ENCODE measurements at places on chromosomes 1 and 21.

GRCh38 chr1:7552402-7552801 is 218.7 kb upstream of the VAMP3 start:
- DNase-seq: no peak

DNA sequence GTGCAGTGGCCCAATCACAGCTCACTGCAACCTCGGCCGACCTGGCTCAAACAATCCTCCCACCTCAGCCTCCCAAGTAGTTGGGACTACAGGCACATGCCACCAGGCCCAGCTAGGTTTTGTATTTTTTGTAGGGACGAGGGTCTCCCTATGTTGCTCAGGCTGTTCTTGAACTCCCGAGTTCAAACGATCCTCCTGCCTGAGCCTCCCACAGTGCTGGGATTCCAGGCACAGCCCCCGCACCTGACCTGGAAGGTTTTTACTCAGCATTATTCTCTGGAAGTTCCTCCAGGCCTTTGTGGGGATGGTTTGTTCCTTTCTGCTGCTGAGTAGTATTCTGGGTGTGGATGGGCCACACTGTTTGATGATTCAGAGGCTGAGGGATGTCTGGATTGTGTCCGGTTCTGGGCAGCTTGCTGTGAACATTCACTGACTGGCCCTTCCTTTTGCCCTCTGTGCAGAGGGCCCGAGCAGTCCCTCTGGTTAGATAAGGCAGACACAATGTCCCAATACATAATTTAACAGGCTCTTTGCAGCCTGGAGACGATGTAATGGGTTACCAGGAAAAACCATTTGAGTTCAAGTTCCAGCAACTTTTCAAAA is 6.0 kb upstream of the TRAPPC10 start:
- DNase-seq: no peak

DNA sequence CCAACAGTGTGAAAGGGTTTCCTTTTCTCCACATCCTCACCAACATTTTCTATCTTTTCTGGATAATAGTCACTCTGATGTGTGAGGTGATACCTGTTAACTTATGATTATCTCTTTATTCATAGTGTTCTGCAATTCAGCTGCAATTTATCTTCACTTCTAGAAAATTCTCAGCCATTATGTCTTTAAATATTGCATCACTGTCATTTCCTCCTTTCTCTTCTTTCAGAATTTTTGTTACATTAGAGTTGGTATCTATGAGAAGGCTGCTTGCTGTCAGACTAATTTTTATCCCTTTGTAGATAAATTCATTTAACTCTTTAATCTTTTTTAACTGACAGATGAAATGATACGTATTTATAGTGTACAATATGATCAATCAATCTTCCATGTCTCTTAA is 30.5 kb upstream of the ATF3 start:
- DNase-seq: no peak

DNA sequence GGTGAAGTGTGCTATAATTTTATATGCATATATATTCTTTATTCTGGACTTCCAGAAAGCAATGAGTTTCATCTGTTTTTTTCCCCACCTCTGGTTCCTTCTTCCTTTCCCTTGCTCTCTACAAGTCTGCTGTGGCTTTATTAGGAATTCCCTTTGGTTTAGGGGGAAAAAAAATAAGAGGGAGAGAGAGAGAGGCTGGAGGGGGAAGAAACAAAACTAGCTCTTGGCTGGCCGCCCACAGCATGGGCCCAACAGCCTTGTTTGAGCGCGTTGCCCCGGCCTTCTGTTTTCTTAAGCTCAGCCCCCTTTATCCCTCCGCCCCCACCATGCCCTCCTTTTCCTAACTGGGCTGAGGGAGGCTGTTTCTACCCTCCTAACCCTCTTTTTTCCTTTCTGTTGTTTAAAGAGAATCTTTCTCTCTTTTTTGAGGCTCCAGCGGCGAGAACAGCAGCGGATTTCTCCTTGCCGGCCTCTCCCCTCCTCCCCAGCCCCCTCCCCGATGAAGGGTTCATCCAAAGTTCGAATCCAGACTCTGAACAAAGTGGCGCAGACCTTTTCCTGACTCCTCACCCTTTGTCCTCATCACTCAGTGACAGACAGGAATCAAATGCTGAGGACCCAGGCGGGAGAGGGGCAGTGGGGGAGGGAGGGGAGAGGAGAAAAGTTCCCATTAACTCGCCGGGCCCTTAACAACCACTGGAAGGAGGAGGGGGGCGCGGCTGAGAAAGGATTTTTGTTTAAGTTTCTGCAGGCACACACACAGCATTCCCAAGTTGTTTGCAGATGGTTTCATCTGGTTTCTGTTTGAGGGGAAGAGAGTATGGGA is 29.7 kb downstream of the PBX1 start:
- DNase-seq: peak; percentile 91

DNA sequence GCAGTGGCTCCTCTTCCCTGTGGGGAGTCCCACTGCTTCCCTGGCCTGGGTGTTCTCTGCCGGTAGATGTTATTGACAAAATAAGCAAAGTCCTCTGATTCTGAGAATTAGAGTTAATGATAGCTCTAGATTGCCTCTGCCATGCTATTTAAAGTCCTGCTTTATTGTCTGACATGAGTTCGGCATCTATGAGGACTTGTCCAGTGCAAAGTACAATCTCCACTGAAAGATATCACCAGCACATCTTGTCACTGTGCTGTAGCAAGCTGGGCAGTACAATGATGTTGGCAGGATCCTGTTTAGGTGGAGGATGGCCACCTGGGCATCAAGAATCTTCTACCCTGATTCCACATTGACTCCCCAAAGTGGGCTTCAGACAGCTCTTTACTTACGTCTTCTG is 54.0 kb upstream of the ATP5PO start:
- no peak for DNase-seq

GRCh38 chr1:163981500-163982030 is 577.4 kb upstream of the PBX1 start:
- no peak for DNase-seq

DNA sequence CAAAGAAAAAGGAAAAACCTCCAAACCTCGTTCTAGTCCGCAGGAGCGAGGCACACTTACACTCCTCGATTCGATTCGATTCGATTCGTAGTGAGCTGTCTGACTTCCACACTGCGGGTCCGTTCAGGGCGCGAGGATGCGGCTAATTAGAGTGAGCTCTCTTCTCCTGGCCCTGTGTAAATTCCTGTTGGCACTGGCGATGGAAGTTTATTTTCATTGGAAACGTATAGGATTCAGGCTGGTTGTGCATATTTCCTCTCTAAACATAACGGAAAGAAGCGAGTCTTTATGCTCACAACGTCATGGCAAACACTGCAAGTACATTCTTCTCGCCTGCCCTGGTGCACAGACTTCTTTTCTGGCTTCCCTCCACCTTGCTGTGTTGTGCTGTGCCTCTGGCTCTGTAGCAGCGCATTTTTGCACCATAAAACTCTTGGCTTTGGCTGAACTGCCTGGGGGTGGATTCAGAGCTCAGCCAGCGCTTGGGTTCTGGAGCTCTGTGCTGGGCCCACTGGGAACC is 2.7 kb downstream of the HUNK start:
- peak; percentile 80 for DNase-seq

All from lower leg skin (tissue), 4 donors.